SK-MEL-5 (cell line): ENCODE measurements at places on chromosomes 2 and 18.

GRCh38 chr2:129857200-129857599 is 122.3 kb upstream of the RAB6C start:
- DNase-seq: no peak

DNA sequence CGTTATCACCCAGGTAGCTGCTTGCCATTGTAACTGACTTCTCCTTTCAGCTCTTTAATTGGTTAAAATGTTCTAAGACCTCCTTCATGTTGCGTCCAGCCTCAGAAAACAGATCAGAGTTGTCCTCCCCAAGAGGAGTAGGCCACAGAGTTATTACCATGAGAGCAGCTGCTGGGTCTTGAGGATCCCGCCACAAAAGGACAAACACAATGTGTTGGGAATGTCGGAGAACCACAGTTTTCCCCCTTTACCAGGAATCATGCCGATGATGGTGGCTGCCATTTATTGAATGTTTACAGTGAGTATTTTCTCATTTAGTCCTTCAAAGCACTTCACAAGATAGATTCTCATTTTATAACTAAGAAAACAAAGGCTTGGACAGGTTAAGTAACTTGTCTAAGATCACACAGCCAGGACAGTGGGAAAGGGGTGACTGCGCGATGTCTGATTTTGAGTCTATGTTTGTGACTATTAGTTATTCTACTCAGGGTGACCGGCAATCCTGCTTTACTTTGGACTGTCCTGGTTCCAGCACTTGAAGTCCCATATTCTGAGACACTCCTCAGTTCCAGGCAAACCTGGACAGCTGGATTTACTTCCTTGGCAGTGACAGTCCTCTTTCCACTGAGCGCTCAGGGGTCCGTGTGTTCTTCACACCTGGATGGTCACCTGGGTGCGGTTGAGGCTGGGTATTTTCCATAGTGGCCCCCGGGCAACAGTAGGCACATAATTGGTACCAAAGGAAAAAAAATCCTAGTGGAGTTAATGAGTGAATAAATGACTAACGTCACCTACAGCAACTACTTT is 93.6 kb downstream of the LIPG start:
- DNase-seq: no peak

- DNase-seq: peak; percentile 65
Observed at GRCh38 chr2:230798769-230799399, 65.9 kb upstream of the ITM2C start.

DNA sequence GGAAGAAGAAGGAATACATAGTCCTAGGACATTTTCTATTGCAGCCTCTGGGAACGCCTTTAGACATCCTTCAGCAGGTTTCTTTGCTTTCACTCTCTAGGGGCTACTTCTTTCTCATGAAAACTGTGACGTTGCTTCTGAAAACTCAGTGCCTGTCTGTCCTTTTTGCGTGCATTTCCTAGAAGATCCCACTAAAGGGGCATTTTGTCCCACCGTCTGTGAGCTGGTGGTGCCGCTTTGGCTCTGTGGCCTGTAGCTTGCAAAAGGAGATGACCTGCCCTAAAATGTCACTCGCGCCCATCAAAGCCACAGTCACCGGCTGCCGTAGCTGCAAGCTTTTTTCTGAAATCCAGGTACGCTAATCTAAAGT is 579 bp downstream of the STAT4 start:
- DNase-seq: no peak

DNA sequence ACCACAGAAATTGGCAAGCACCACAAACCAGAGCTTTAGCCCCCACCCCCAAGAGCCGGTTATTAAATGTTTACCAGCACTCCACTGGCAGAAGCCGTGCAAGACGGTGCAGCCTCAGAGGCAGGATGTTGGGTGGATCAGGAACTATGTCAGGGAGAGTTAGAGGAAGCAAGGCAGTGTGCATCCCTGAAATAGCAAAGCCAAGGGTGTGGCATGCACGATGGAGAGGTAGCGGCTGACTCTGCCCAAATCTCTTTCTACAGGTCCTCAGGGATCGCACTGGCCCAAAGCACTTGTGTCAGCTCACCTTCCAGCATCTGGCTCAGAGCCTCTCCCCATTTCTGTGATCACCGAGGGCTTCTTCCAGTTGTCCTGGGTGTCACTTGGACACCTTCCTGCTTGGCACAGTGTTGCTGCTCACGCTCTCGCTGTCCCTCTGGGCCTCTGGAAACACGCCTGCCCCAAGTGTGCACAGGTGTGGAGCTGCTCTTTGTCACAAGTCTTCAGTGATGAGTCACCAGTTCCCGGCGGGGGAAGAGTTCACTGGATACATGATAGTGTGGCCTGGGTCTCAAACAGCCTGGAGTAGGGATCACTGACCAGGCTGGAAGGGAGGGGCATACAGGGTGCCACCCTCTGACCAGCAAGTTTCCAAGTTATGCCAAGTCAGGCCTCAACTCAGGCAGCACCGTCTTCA is 17.3 kb upstream of the B3GNT7 start:
- no peak for DNase-seq

- no peak for DNase-seq
Observed at GRCh38 chr2:218369330-218369729, 12.7 kb downstream of the CATIP start.

GRCh38 chr18:57334383-57334782 is 18.0 kb upstream of the ST8SIA3 start:
- DNase-seq: no peak

DNA sequence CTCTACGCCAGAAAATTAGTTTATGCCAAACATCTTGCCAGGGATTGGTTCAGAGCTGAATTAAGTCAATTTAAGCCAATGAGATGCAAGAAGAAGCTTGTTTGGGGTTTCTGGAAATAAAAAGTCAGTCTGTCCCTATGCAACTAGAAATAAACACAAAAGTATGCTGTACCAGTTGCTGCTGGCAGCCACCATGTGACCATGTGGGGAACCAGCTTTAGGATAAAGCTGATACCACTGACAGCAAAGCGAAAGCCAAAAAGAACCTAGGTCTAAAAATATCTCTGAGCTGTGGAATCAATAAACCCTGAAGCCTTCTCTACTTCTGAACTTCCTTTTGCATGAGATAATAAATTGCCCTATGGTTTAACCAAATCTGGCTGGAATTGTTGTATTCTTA is 181.8 kb upstream of the PARD3B start:
- no peak for DNase-seq

GRCh38 chr2:236572482-236572881 is 2.9 kb downstream of the ACKR3 start:
- no peak for DNase-seq

DNA sequence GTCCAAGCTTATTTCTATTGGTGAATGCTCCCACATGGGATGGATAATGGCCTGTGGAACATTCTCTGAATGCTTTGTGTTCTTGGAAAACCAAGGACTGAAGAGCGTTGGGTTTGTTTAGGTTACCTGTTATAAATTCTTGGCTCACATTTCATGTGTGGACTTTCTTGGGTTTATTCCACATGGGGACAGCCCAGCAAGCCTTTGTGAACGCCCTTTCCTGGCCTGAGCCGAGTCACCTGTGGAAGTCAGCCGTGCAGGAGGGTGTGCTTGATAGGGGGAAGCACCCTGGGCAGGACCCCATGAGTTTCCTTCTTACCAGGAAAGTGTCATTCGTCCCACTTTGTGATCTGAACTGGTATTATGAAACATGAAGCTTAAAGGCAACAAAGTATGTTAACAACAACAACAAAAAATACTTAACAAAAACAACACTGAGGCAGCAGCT is 4.1 kb downstream of the RAB31 start:
- DNase-seq: no peak

DNA sequence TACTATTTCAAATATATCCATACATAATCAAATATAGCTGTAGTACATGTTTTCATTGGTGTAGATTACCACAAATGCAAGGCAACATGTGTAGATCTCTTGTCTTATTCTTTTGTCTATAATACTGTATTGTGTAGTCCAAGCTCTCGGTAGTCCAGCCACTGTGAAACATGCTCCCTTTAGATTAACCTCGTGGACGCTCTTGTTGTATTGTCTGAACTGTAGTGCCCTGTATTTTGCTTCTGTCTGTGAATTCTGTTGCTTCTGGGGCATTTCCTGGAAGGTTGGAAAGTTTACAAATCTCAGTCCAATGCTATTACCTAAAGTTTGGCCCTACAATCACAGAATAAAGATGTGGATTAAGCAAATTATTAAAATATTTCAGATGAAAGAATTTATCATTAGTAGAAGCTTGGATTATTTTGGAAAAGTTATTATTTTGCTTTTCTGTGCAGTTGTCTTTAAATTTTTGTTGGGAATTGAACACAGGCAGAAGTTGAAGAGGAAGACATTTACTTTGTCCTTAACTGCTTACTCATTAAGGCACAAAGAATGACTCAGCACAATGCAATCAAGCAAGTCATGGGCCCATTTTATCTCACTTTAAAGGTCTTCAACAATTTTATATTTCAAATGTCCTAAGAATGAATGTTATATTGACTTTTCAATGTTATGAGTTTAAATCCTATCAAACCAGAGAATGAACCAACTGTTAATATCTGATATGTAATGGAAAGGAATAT is 103.4 kb upstream of the CAVIN2 start:
- no peak for DNase-seq

DNA sequence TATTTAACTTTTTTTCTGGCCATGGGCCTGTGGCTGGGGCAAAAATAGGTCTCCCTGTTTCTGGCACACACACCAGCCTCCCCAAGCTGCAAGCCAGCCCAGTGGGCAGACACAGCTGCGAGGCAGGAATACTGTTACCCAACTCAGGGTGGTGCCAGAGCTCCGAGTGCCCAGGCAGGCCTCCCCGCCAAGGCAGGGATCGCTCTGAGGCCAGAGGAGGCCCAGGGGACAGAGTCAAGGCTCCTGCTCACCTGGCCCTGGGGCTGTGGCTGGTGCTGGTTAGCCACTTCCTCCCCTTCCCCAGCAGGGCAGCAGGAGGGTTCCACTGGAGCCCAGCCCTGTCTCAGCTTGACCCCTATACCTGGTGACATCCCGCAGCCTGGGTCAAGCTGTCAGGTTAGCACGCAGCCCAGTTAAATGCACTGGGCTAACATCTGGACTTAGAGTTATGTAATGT is 67.1 kb upstream of the EPAS1 start:
- DNase-seq: peak; percentile 27

- DNase-seq: no peak
Observed at GRCh38 chr2:55173438-55174054, 58.5 kb downstream of the CLHC1 start.

- DNase-seq: peak; percentile 50
Observed at GRCh38 chr2:113080134-113080533, 12.4 kb downstream of the IL1F10 start.

GRCh38 chr2:191656391-191656790 is 21.5 kb upstream of the NABP1 start:
- no peak for DNase-seq

GRCh38 chr2:166419616-166419934 is 43.8 kb upstream of the SCN9A start:
- peak; percentile 56 for DNase-seq

DNA sequence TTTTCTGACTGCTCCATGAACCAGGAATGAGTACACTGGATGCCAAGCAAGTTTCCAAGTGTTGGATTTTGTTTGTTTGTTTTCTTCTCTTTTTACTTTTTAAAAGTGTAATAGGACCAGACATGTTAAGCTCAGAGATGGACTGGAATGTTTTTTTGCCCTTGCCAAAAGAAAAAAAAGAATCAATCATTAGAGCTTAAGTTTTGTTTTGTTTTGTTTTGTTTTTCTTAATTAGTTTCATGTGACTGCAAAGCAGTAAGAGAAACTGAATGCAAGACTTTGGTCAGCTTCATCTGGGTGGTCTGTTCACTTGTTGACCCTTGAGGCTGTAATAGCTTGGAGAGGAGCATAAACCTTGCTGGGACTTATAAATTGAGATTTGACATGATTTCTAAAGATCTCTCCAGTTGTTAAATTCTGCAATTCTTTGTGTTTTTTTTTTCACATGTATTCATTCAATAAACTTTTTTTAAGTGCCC is 42.4 kb upstream of the SLC1A4 start:
- no peak for DNase-seq

GRCh38 chr18:24669015-24669414 is 208.6 kb downstream of the HRH4 start:
- no peak for DNase-seq

GRCh38 chr2:114442510-114442909 is at the start of gene DPP10:
TSS of gene DPP10 (plus strand) at chr2:114442641.
- peak; percentile 8 for DNase-seq

DNA sequence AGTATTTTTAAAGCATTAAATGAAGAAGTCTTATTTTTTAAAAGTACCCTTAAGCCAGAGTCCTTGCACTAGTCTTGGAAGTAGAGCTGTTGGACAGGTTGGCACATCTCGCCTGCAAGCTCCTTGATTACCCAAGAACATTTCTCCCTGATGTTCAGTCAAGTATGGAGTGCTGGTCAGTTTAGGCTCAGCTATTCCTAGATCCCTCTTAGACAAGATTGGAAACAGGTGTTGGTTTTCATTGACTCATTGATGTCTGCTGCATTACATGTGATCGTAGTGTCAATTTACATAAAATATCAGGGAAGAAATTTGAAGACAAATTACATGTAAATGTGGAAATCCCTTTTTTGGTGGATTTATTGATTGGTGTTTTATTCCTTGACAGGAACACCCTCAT is 170.4 kb downstream of the ZNF407 start:
- no peak for DNase-seq

- DNase-seq: no peak
Observed at GRCh38 chr2:174607989-174608865, 10.6 kb upstream of the WIPF1 start.

DNA sequence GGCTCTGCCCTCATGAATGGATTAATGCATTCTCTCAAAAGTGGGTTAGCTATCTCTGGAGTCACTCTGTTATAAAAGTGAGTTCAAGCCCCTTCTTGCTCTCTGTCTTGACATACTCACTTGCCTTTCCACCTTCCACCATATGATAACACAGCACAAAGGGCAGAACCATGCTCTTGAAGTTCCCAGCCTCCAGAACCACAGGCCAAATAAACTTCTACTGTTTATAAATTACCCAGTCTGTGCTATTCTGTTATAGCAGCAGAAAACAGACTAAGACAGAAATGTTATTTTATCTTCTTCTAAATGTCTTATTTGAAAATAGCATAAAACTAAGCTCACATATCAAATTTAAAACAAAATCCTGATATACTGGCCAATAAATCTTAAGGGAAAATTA is 15.0 kb downstream of the RAB1A start:
- DNase-seq: no peak

GRCh38 chr2:169291517-169291916 is 70.8 kb downstream of the LRP2 start:
- no peak for DNase-seq

DNA sequence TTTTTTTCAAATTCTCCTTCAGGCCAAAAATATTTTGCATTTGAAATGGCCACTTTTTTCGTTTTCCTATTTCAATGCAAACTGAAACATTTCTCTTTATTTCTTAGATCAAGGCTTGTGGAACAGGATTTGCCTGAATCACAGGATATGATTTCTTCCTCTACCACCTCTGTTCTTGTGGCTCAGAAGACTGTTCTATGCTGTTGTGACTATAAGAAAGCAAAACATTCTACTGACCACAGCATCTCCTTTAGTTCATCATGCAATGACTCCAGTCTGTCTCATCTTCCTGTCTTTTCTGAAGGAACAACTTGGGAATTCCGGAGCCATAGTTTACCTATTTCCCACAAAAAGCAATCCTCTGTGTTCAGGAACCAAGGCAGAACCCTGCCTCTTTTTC is 16.2 kb upstream of the ZNF512 start:
- DNase-seq: no peak

- no peak for DNase-seq
Observed at GRCh38 chr2:9654452-9655100, 23.8 kb upstream of the YWHAQ start.

GRCh38 chr2:10466801-10467200 is 18.7 kb upstream of the ODC1 start:
- DNase-seq: no peak
